ENCODE measurements at places on chromosomes 13 and 19.

DNA sequence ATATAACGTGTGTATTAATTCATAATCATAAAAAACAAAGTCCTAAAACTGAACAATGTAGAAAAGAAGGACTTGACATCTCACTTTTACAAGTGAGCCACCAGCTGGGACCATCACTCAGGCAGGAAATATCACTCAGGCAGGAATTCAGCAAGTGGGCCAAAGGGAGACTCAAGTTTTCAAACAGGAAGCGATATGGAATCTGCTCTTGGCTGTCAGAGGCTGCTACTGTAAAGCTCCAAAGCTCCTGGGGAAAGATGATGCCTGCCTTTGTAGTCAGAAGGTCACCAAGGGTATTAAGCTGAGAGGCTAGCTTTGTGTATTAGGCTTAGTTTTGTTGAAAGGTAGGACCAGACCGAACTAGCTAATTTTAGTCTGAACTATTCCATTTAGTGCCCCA lies 5.5 kb upstream of the AKAP11 start:
- DNase-seq, result no peak

DNA sequence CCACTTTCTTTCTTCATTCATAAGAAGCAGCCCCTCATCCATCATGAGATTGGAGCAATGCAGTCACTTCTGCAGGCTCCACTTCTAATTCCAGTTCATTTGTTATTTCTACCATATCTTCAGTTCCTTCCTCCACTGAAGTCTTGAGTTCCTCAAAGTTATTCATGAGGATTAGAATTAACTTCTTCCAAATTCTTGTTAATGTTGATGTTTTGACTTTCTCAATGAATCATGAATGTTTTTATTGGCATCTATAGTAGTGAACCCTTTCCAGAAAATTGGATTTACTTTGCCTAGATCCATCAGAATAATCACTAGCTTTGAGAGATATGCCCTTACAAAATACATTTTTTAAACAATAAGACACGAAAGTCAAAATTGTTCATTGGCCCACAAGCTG lies 2567.7 kb upstream of the PCDH20 start:
- no peak for DNase-seq

- no peak for DNase-seq
Measured at GRCh38 chr13:38980750-38981078, 9.9 kb downstream of the STOML3 start.

DNA sequence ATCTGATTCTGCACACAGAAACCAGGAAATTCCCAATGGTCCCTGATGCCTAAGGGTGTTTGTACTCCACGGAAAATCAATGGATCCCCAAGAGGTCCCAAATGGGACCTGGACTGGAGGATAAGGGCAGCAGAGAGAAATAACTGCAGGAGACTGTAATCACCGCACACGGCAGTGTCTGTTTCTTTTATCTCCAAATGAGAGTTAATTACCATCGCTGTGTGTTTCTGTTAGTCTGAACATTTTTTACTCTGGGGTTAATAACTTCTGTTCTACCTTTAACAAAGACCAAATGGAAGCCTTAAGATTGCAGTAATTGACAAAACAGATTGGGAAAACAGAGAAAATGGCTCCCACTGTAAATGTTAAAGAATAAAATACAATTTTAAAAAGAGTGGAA lies 320.9 kb downstream of the DCLK1 start:
- no peak for DNase-seq

DNA sequence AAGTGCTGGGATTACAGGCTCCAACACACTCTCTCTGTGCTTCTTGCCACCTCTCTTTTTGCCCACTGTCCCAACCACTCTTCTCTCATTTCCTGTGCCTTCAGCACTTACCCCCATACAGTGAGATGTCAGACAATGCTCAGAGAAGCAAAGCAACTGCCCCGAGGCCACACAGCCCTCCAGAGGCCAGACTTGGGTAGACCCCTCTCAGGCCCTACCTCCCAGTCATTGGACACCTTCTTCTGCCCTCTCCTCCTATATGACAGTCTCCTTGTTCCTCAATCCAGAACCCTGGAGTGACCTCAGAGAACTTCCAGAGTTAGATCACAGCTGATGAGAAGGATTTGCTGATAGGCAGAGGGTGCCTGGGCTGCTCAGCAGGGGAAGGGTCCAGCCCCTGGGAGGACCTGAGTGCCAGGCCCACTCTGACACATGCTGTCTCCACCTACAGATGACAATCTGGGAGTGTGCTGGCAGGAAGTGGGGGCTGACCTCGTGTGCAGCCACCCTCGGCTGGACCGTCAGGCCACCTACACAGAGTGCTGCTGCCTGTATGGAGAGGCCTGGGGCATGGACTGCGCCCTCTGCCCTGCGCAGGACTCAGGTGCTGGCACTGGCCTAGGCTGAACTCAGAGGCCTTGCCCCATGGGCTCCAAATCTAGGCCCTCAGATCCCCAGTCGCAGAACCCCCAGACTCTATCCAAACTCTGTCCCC lies 24.4 kb downstream of the LTBP4 start:
- no peak for DNase-seq

DNA sequence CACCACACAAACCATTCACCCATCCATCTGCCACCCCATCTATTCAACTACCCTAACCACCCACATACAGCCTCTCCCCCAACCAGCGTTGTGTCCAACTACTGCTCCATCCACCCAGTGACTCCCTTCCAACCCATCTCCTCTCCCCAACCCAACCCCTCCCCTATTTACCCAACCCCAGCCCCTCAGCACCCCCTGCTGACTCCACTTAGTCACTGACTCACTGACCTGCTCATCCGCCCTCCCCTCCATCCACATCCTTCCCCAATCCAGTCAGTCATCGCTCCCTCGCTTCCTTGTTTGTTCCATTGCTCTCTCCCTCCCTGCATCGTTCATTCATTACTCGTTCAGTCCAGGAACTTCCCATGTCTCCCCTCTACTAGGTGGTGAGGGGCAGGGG lies 39.2 kb downstream of the KCNC3 start:
- no peak for DNase-seq

DNA sequence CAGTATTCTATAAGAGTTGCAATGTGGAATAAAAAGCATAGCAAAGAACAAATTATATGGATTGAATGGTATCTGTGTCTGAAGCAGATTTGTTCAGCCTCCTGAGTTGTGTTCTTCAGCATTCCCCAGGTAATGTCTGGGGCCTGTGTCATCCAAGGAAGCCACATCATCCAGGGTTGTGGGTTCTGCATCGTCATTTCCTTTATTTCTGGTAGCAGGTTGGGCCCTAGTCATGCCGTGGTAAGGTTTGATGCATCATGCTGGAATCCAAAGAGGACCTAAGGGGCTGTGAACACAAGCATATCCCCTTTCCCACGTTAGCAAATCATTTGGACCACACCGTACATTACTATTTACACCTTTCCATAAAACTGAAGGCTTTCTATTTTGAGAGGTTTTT lies 131.0 kb upstream of the ZNF91 start:
- DNase-seq, result no peak

DNA sequence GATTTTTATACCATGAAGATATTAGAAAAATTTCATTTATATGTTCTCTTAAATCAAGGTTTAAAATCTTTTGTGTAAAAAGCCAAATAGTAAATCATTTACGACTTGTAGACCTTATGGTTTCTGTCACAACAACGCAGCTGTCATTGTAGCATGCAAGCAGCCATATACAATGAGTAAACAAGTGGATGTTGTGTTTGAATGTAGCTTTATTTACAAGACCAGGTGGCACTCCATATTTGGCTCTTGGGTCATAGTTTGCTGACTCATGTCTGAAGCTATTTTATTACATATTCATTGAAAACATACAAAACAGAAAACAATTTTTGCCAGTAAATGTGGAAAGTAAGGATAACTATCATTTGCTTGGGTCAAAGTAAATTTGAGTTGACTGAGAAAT lies 930.8 kb downstream of the SLITRK5 start:
- DNase-seq, result no peak

DNA sequence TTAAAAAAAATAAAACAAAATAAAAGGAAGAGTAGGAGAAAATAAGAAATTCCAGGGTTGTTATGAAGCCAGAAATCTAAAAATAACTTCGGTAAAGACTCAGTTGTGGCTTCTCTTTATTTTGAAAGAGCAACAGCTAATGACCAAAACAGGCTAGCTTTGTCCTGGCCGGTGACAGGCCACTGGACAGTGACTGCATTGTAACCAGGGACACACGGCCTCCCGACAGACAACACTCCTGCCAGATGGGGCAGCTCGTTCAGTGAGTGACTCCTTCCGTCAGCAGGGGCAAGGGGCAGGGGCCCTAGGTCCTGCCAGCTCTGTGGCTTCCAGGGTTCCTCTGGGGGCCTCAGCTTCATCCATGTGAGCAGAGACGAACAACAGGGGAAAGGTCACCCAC lies 173.4 kb downstream of the KATNAL1 start:
- no peak for DNase-seq

DNA sequence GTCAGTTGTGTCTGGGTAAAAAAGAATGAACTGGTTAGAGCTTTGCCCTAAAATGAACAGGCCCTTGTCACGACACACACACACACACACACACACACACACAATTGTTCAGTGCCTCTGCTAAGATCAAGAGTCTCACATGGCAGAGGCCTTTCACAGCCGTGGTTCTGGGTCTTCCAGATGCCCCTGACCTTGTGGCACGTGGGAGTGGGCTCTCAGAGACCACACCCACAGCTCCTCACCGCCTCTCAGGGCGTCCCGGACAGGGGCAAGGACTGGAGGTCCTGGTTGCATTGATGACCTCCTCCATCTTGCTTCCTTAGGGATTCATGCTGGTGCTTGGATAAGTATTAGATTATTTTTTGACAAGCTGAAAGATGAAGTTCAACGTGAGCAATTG lies 101.0 kb downstream of the HSPH1 start:
- DNase-seq, result no peak

GRCh38 chr19:3826163-3826562 lies 40.0 kb upstream of the MATK start:
- no peak for DNase-seq

DNA sequence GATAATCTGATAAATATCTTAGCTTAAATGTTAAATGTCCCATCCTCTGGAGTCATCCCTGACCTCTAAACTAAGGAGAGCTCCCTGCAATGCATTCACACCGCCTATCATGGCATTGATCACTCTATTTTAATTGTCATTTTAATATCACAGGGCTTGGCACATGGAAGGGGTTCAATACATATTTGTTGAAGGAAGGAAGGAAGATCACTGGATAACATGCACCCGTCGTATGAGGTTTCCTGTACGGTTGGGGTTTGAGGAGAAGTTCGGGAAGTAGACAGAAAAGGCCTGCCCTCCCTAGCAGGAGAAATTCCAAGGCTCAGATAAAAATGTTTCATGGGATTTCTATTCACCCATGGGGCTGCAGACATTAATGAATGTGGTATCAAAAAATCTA lies 102.0 kb downstream of the MBNL2 start:
- no peak for DNase-seq

GRCh38 chr19:53626976-53627375 lies 4.8 kb upstream of the DPRX start:
- DNase-seq, result no peak

DNA sequence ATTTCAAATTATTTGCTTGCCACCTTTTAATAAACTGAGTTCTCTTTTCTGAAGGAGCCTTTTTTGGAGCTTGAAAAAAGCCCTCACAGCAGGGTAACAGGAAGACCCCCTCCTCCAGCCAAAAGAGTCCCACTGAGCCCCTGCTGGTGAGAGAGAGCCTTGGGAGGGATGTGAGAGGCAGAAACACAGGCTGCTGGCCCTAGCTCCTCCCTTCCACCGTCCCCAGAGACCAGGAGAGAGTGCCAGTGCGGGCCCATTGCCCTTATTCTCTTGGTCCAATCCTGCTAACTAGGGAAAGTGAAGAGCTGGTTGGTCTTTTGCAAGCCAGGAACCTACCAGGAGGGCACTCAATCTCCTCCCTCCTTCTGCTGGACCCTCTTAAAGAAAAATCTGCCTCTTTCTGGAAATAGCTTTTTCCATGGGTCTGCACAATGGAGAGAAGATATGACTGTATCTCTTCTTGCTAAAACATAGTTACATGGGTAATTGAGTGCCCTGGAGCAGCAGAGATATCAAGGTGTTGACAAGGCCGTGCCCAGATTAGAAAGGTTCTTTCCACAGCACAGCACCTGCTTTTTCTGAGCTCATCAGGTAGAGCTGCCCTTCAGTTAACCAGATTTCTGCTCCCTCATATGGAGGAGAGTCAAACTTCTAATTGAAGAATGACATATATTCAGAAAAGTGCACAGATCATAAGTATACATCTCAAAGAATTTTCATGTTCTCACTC lies 113.9 kb downstream of the LRCH1 start:
- no peak for DNase-seq

GRCh38 chr13:41883147-41883546 lies 77.8 kb downstream of the VWA8 start:
- no peak for DNase-seq

DNA sequence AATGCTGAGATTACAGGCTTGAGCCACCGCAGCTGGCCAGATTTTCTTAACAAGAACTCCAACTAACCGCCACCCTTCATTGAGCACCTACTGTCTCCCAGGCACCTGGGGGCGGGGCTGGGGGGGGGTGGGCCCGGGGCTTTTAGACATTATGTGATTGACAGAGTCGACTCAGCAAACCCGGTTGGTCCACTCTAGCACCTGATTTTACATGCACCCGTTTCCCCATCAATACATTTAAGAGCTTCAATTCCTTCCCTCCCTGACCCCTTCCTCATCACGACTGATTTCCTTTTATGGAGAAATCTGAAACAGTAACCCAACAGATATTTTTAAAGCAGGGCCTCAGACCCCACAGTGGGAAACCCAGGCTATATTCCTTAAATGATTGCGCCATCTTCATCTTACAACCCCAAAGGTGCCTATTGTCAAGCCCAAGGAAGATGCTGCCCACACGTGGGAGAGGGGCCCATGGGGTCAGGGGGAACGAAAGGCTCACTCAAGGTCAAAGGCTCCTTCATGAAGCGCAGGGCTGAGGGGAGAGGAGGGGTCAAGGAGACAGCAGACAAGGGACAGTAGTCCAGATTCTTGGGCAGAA lies 1.8 kb downstream of the INSR start:
- no peak for DNase-seq

DNA sequence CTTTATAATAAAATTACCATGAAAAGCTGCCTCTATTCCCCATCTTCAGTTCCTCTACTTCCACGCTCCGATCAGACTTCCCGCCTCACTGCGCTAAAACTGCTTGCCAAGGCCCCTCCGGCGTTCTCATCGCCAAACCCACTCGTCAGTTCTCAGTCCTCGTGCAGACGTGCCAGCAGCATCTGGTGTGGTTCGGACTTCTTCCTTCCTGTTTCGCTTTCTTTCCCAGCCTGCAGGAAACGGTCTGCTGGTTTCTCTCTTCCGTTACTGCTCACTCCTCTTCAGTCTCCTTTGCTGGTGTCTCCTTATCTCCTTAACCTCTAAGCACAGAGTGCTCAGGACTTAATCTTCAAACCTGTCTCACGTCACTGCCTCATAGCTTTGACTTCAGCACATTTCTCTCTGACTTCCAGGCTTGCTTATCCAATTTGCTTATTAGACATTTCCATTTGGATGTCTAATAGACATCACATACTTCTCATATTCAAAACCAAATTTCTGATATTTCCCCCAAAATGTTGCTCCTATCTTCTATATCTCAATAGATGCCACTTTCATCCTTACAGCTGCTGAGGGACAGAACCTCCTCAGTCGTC lies 40.3 kb downstream of the RCBTB2 start:
- DNase-seq, result no peak

- peak; percentile 31 for DNase-seq
Measured at GRCh38 chr19:6412447-6413091, 12.0 kb downstream of the KHSRP start.

- no peak for DNase-seq
Measured at GRCh38 chr19:55681131-55682092, 6.4 kb downstream of the EPN1 start.

GRCh38 chr19:29812080-29812880 lies 489 bp downstream of the CCNE1 start:
- no peak for DNase-seq

GRCh38 chr13:97068151-97068550 lies 73.9 kb upstream of the OXGR1 start:
- DNase-seq, result no peak

Data from HCT116 (cell line).